ENCODE measurements at places on chromosomes 5 and 9. TPM values are rescaled to one million over a fixed set of nuclear protein-coding genes. Genes with fewer than 3 reads are reported as not detected.

DNA sequence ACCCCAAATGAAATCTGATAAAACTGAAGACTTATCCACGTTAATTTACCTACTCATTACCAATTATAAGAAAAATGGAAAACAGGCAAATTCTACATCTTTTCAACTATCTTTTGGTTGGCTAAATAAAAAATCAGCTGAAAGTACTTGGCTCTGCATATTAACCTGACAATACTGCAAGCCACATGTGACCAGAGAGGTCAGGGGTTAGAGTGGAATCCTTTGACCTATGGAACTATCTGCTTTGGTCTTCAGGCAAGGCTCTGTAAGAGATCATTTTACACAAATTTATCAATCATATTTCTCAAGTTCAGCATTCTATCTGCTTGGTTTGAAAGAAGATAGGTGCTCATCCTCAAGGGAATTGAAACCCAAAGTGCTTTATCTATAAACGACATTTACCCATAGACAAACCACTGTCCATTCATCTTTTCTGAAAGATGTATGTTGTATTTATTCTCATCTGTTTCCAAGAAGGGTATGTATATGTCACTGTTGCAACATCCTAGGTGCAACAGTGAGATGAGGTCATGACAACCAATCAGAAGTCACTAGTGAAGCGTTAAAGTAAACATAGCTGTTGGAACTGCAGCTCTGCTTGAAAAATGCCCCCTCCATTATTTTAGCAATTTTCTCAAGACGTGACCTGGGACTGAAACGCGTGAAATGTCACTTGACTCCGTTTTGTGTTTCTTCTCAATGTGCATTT lies 144.9 kb upstream of the POU5F2 start:
- no peaks in the 10 kb centered on the region for H3K27me3 ChIP-seq
- peaks cover 27% of the 10 kb centered on the region for H3K4me1 ChIP-seq
- no peak for DNase-seq
- peak overlapping the region; percentile 18 for H3K27ac ChIP-seq
- no peaks in the 10 kb centered on the region for H3K36me3 ChIP-seq
- peak overlapping the region; percentile 61 for H3K4me3 ChIP-seq

GRCh38 chr5:103283120-103283519 lies 24.6 kb downstream of the MACIR start:
- no peaks in the 10 kb centered on the region for H3K27me3 ChIP-seq
- no peak overlapping the region for H3K27ac ChIP-seq
- peaks cover 3% of the 10 kb centered on the region for H3K4me1 ChIP-seq

DNA sequence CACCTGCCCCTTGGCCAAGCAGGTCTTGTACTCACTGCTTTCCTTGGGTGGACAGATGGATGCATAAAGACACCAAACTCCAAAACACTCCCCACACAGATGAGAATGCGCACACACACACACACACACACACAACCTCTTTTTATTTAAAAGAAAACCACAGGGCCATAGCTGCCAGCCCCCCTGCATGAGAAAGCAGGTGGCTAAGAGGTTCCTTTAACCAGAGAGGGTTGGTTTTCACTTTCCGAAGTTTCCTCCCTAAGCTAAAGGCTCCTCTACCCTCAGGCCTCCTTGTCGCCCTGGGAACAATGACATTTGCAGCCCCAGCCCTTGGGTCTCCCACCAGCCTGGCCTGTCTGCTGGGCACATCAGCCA lies 11.1 kb downstream of the NR5A1 start:
- H3K4me3 ChIP-seq: no peak overlapping the region
- H3K4me1 ChIP-seq: no peaks in the 10 kb centered on the region
- no peaks in the 10 kb centered on the region for H3K36me3 ChIP-seq

DNA sequence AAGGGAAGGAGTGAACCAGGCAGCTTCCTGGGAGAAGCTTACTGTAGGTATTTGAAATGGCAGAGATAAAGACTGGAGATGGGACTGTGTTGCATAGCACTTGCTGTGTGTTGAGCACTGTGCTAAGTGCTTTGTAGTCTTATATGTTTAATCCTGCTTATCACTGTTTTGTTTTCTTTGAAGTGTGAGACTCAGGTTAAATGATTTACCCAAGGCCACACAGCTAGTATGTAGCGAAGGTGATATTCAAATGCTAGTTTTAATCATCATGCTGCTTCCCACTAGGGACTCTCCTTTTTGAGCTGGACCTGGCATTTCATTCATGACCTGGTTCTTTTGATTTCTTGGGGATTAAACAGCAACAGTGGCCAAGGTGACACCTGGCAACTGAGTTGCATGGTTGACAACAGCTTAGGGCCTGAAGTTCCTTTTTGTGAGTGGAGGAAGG lies 35.3 kb upstream of the SPRY4 start:
- H3K27ac ChIP-seq: no peak overlapping the region
- H3K4me3 ChIP-seq: no peak overlapping the region
- no peaks in the 10 kb centered on the region for H3K36me3 ChIP-seq
- no peak for DNase-seq

GRCh38 chr9:98517761-98518160 lies 191.0 kb downstream of the GABBR2 start:
- H3K36me3 ChIP-seq: peaks cover 1% of the 10 kb centered on the region
- no peak overlapping the region for H3K4me3 ChIP-seq
- no peak overlapping the region for H3K27ac ChIP-seq
- no peaks in the 10 kb centered on the region for H3K4me1 ChIP-seq
- peaks cover 13% of the 10 kb centered on the region for H3K27me3 ChIP-seq

- H3K36me3 ChIP-seq: no peaks in the 10 kb centered on the region
- H3K27me3 ChIP-seq: peaks cover 11% of the 10 kb centered on the region
- H3K4me3 ChIP-seq: no peak overlapping the region
- DNase-seq: no peak
These were observed 38.7 kb upstream of the PRLR start for GRCh38 chr5:35269006-35269405.

DNA sequence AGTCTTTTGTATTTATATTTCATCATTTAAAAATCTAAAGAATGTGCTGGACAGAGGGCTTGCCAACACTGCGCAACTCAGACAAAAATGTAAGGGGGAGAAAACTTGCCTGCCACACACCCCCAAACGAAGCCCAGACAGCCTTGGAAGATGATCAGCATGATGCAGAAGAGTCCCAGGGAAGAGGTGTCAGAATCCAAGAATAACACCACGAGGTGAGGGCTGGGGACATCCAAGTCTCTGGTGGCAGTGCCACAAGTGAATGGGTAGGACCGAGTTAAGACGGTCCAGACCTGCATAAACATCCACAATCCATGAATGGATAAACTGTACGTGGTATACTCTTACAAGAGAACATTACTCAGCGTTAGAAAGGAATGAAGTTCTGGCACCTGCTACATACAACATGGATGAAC lies 10.4 kb downstream of the EPB41L4B start:
- DNase-seq: no peak
- H3K36me3 ChIP-seq: no peaks in the 10 kb centered on the region
- H3K27me3 ChIP-seq: no peaks in the 10 kb centered on the region
- H3K4me3 ChIP-seq: peak overlapping the region; percentile 23
- peaks cover 50% of the 10 kb centered on the region for H3K4me1 ChIP-seq

DNA sequence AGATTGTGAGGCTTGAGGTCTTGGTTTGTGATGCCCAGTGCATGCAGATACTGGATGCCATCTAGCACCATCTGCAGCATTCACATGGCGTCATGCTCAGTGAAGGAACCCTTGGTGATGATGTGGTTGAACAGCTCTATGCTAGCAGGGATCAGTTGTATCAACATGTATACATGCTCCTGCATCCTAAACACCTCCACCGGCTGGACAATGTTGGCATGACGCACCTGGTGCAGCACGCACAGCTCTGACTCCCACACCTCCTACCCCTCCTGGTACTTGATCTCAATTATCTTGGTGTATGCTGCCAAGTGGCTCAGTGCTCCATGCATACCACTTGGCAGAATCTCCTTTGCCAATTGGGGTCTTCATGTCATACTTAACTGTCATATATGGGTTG lies 49.1 kb downstream of the MTREX start:
- peaks cover 22% of the 10 kb centered on the region for H3K36me3 ChIP-seq
- no peak overlapping the region for H3K27ac ChIP-seq
- no peaks in the 10 kb centered on the region for H3K27me3 ChIP-seq
- peaks cover 11% of the 10 kb centered on the region for H3K4me1 ChIP-seq

- DNase-seq: no peak
- no peak overlapping the region for H3K4me3 ChIP-seq
- peaks cover 8% of the 10 kb centered on the region for H3K4me1 ChIP-seq
- H3K27ac ChIP-seq: no peak overlapping the region
These were observed 2.3 kb downstream of the DENND4C start for GRCh38 chr9:19232823-19233194.

GRCh38 chr9:27572566-27572917 lies 739 bp downstream of the C9orf72 start:
- peak overlapping the region; percentile 97 for H3K4me3 ChIP-seq
- H3K27me3 ChIP-seq: peaks cover 4% of the 10 kb centered on the region
- DNase-seq: no peak

- H3K27ac ChIP-seq: peak overlapping the region; percentile 55
- H3K27me3 ChIP-seq: no peaks in the 10 kb centered on the region
- no peak for DNase-seq
- H3K4me1 ChIP-seq: peaks cover 14% of the 10 kb centered on the region
- H3K36me3 ChIP-seq: peaks cover 15% of the 10 kb centered on the region
These were observed 154.3 kb downstream of the PALM2AKAP2 start for GRCh38 chr9:109934136-109934856.

- no peak overlapping the region for H3K27ac ChIP-seq
- no peaks in the 10 kb centered on the region for H3K27me3 ChIP-seq
- no peak overlapping the region for H3K4me3 ChIP-seq
- no peak for DNase-seq
- H3K4me1 ChIP-seq: peaks cover 15% of the 10 kb centered on the region
These were observed 6.2 kb downstream of the EXOC3 start for GRCh38 chr5:449151-449550.

DNA sequence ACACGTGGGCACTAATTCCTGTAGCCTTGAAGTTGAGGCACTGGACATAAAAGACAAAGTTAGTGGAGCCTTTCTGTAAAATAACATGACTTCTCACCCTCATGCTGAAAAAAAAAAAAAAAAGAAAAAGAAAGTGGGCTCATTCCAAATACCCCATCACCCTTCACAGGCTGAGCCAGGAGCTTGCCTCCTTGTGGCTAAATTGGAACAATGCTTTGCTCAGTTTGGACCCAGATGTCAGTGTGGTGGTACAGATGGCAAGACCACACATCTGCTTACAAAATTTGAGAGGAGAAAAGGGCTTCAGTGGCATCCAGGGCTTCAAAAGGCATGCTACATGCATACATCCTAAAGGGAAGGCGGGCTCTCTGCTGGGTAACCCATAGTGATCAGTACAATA lies 342.8 kb downstream of the EBF1 start:
- no peak overlapping the region for H3K4me3 ChIP-seq
- peaks cover 66% of the 10 kb centered on the region for H3K4me1 ChIP-seq
- H3K27me3 ChIP-seq: no peaks in the 10 kb centered on the region
- peak overlapping the region; percentile 84 for H3K27ac ChIP-seq

DNA sequence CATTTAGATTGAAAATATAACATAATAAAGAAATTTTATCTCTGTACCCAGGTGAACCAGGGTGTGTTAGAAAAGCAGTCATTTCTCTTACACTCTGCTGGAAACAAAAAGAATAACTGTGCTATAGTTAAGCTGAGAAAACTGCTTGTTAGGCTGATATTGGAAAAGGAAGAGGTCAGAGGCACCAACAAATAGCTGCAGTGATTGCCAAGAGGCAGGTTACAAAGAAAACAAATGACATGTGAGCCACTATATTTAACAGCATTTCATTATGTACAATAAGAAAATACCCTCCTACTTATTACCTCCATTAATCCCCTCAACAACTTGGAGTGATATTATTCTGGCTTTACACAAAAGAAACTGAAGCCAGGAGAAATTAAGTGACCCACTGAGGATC lies 607.9 kb upstream of the TLE4 start:
- no peaks in the 10 kb centered on the region for H3K4me1 ChIP-seq
- no peak for DNase-seq
- H3K4me3 ChIP-seq: no peak overlapping the region

DNA sequence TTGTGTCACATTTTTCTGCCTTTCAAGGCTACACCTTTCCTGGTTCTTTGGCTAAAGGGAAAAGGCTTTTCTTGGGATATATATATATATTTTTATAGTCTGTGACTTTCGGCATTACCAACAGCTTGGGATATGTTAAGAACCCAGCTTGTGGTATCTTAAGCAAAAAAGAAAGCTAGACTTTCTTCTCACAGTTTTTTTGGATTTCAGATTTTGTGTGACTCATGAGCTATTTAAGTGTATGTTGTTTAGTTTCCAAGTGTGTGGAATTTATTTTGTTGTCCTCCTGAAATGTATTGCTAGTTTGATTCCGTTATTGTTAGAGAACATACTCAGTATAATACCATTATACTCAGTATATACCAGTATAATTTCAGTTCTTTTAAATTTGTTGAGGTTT lies 64.8 kb downstream of the ERCC6L2 start:
- peaks cover 67% of the 10 kb centered on the region for H3K36me3 ChIP-seq
- H3K27ac ChIP-seq: peak overlapping the region; percentile 46
- peaks cover 4% of the 10 kb centered on the region for H3K4me1 ChIP-seq
- no peak overlapping the region for H3K4me3 ChIP-seq
- DNase-seq: no peak
- H3K27me3 ChIP-seq: no peaks in the 10 kb centered on the region

- no peak overlapping the region for H3K27ac ChIP-seq
- peaks cover 8% of the 10 kb centered on the region for H3K4me1 ChIP-seq
- DNase-seq: peak; percentile 84
- H3K27me3 ChIP-seq: peaks cover 4% of the 10 kb centered on the region
- no peak overlapping the region for H3K4me3 ChIP-seq
These were observed 34.4 kb downstream of the SARDH start for GRCh38 chr9:133703591-133704399.

- peaks cover 11% of the 10 kb centered on the region for H3K4me1 ChIP-seq
- H3K27ac ChIP-seq: no peak overlapping the region
- no peaks in the 10 kb centered on the region for H3K36me3 ChIP-seq
- H3K27me3 ChIP-seq: no peaks in the 10 kb centered on the region
- H3K4me3 ChIP-seq: no peak overlapping the region
- no peak for DNase-seq
These were observed 3.2 kb upstream of the RAPGEF1 start for GRCh38 chr9:131743096-131743495.

GRCh38 chr9:1939466-1939865 lies 75.7 kb upstream of the SMARCA2 start:
- no peak overlapping the region for H3K4me3 ChIP-seq
- H3K27ac ChIP-seq: no peak overlapping the region
- H3K36me3 ChIP-seq: no peaks in the 10 kb centered on the region
- DNase-seq: no peak

Gene MAMDC2
- total RNA-seq: 77.5 TPM

Gene HCN1
- not detected for total RNA-seq

Gene SLIT3
- total RNA-seq: 119 TPM

Gene NR4A3
- 1.2 TPM for total RNA-seq

Gene TMEM141
- total RNA-seq: 32.5 TPM

Gene MARVELD2
- 2.0 TPM for total RNA-seq

Gene PCDHB8
- total RNA-seq: 3.1 TPM

Gene RIC1
- 34.4 TPM for total RNA-seq

Gene LCN15
- total RNA-seq: not detected

Data from chondrocyte (in vitro differentiated cells).